ELF-1 (cell line): ENCODE measurements at places on chromosomes 2 and 18.

- DNase-seq = no peak
These were observed 198.0 kb downstream of the CDH20 start for GRCh38 chr18:61531182-61531581.

DNA sequence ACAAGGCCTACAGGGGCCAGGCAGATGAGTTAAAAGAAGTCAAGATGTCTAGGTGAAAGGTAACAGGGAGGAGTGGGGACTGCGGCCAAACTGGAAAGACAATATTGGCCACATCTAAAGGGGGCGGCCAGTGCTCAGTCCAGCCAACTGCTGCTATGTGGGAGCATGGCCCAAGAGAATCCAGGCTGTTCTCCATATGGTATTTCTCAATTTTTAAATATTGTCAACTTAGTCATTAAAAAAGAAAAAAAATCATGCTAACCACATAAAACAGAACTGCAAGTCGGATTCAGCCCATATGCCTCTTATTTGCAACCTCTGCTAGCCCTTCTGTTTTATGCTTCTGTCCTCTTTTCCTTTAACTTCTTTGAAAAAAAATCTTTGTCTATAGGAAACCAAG is 14.8 kb downstream of the TRABD2A start:
- DNase-seq = no peak

GRCh38 chr18:6106091-6106685 is 210.9 kb upstream of the TMEM200C start:
- no peak for DNase-seq

DNA sequence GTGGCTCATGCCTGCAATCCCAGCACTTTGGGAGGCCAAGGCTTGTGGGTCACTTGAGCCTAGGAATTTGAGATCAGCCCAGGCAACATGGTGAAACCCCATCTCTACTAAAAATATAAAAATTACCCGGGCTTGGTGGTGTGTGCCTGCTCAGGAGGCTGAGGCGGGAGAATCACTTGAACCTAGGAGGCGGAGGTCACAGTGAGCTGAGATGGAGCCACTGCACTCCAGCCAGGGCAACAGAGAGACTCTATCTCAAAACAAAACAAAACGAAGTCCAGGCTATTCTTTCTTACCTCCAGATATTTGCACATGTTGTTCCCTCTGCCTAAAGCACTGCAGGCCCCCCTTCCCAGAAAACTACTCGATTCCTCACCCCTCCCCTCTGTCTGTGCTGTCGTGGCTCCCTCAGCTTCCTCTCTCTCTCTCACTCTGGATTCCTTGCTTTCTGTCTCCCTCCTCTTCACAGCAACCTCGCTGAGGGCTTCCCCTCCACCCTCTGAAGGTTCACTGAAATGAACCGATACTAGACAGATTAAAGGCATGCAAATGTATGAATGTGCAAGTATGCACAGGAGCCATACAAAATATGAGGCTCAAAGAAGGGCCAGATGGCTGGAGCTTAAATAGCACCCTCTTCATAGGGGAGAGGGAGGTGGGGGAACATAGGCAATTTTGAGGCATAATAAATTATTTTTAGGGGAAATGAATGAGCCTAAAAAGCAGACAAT is 18.5 kb downstream of the TMEM177 start:
- no peak for DNase-seq

DNA sequence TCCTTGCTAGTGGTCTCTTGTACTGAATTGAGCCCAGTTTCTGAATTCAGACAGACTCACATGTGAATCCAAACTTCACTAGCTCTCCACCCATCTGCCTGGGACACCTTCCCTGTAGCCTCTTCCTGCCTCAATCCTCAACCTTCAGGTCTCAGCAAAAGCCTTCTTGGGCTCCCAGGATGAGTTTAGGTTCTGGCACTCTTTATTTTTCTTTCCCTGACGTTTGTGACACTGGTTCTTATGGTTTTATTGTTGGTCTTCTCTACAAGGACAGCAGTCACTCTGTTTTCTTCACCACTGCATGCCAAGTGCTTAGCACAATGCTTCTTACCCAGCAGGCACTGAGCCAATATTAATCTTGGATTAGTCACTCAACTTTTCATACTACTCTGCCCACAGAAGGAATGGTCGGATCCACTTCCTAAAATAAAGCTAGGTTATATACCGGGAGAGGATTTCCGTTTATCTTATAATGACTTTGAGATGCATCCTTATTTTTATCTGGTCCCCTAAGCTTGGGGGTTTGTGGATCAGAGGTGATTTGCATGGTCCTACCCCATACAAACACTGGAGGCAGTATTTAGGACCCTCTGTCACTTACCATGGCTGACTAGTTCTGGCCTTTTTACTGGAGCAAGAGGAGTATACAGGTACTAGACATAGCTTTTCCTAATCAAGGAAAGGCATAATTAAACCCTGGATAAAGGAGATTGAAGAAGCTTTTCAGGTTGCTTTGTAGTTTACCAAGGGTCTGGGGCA is 186.3 kb downstream of the MYCN start:
- no peak for DNase-seq

DNA sequence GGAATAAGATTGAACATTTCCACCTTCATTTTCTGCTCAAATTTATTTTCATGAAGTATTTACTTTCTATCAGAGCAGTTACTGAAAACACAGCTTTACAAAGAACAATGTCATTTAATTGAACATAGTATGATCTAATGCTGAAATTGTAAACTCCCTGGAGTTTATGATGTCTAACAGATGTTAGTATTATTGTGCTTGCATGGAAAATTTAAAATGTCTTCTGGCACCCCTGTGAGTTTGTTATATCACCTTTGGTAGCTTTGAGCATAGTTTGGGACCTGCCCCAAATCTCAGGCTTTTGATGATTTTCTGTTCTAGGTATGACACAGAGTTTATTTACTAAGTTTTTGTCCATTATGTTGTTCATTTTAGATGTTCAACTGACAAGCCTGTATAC is 28.1 kb downstream of the FAM171B start:
- DNase-seq = no peak

DNA sequence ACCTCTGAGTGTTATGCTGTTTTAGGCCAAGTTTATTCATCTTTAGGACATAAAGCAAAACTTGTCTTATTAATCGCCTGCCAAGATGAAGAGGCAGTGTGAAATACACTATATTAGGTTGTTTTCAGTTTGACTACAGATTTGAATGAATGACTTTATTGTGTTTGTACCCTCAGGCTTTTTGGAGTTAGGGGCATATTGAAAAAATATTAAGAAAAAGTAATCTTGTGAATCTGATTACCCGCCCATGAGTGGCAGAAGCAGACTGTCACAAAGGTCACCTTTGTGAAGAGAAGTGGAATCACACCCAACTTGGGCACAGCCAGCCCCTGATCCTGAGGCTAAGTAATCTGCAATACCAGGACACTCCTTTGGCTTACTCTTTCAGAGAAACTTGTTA is 382.5 kb downstream of the NYAP2 start:
- no peak for DNase-seq

- DNase-seq = no peak
These were observed 223.8 kb downstream of the ATAD2B start for GRCh38 chr2:23703037-23703582.

DNA sequence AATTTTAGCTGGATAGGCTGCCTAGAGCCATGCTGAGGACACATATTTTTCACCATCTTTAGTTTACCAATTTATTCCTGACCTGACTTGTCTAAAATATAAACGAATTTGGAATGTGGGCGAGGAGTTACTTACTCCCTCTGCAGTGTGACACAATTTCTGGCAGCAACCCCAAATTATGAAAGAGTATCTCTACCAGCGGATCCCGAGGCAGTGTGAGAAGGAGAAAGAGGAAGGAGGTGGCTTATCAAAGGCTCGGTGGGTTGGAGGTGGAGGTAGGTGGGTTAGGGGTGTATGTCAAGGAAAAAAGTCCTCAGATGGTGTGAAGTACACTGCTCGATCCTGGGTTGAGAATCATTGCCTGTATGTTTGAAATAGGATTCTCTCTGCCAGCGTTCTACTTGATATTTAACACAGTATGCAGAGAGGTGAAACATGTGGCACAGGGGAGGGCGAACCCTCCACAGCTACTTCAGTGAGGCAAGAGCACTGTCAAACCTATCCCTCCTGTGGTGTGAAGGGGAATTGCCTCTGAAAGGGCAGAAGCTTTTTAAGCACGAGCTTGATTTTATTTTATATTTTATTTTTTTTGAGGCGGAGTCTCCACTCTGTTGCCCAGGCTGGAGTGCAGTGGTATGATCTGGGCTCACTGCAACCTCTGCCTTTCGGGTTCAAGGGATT is 76.0 kb downstream of the RFTN2 start:
- no peak for DNase-seq

DNA sequence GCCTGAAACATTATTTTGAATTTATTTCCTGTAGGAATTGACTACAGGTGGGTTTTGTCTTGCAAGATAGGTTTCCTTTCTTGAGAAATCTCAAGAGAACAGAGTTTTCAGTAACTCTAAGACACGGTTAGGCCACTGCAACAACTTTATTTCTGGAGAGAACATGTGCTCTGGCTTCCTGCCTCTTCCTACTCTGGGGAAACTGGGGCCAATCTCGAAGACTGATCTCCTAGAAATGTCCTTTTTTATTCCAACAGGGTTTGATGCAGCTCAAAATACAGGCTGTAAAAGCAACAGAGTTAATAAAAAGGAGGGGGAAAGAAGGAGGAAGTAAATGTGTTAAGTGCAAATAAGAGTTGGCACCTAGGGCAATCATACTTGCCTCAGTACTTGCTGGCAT is 4.0 kb upstream of the SLC20A1 start:
- DNase-seq = no peak

GRCh38 chr2:224909885-224910573 is 132.2 kb downstream of the DOCK10 start:
- no peak for DNase-seq
